ENCODE measurements at places on chromosomes 11 and 22.
A peak's percentile ranks its signal among the peaks of the same experiment; 100 is the strongest.

DNA sequence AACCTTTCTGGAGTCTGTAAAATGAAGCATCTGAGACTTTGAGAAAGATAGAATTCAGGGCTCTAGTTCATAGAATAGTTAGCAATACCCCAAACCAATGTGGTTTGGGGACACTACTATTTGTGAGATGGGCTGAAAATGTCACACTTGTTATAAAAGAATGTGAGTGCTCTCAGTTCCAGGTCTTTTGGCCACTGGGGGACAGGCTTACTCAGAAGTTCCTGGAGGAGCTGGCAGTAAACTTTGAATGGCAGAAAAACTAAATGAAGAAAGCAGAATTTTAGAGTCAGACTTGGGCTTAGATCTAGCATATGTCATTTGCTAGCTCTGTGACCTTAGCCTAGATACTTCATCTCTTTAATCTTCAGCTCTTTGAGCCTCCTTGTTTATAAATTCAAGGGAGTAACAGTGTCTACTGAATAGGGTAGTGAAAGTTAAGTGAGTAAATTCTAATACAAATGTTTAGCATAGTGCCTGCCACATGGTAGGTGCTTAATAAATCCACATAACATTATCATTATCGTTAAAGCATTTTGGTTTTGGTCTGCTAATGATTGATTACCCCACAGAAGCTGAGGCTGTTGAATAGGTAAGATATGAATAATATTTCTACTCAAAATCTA lies 3.7 kb downstream of the LYVE1 start:
- DNase-seq: no peak

GRCh38 chr11:126415128-126415527 lies 59.6 kb downstream of the ST3GAL4 start:
- DNase-seq: no peak

DNA sequence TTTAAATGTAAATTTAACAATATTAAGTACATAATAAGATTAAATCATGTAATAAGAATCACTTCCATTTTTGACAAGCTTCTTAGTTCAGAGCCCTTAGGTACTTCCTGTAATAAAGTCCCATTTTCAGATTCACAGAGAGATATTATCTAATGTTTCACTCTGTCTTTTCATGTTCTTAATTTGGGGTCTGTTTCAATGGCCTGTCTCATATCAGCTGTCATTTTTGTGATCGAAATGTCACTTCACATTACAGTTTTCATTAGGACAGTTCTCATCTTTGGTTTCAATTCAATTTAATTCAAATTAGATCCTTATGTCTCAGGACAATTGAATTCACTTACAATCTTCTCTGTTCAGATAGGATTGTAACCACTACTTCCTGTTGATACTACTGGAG lies 22.6 kb upstream of the OLFML1 start:
- no peak for DNase-seq

GRCh38 chr22:40309631-40310030 lies 36.7 kb upstream of the ADSL start:
- no peak for DNase-seq

GRCh38 chr11:85310479-85310878 lies 316.7 kb downstream of the DLG2 start:
- DNase-seq: no peak

DNA sequence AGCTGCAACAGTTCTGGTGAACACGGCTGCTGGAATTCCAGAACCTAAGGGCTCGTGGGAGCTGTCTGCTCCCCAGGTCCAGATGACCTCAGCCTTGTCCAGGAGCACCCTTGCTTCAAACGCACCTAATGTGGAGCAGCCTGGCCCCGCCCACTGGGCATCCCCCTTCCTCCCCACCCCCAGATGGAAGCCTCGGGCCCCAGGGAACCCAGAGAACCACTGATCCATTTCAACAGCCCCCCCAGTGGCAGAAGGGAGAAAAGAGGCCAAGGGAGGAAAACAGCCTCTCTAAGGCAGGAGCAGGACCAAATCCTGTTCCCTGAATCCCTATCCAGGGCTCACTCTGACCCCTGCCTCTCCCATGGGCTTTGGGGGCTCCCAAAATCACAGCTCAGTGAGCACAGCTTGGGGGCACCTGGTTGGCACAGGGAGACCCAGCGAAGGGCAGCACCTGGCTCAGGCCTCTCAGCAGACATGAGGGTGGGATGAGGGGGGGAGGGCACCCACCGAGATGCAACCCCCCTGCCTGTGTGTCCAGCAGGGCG lies 1.2 kb downstream of the CYTH4 start:
- DNase-seq: no peak

GRCh38 chr11:50298182-50298988 lies 265.7 kb downstream of the OR4C45 start:
- no peak for DNase-seq

- DNase-seq: no peak
Observed at GRCh38 chr11:69089258-69089657, 40.5 kb downstream of the TPCN2 start.

GRCh38 chr11:35160902-35161597 lies 22.1 kb downstream of the CD44 start:
- no peak for DNase-seq

GRCh38 chr22:46010207-46010867 lies 33.4 kb upstream of the WNT7B start:
- no peak for DNase-seq

GRCh38 chr11:104005234-104005855 lies 31.1 kb upstream of the DDI1 start:
- no peak for DNase-seq

DNA sequence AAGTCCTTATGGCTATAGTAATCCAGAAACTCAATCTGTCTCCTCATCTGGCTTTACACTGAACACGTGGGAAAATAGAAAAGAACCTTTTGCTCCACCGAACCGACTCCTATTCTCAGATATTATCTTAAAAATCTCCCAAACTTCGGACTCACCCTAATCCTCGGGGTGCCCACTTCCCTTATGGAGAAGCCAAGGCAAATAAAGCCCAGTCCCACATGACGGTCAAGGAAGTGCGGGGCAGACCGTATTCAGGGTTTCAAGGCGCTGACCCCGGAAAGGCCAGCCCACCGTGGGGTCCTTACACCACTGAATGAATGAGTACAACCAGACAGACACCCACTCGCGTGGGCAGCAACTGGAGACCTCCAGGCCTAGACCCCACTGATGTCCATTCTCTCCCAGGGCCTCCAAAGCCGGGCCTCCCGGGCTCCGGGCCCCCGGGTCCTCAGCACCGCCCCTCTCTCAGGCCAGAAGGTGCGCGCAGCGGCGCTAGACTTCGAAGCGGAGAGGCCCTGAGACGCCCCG lies 489 bp downstream of the NUP98 start:
- DNase-seq: no peak

- no peak for DNase-seq
Observed at GRCh38 chr22:43580271-43580750, 168.5 kb downstream of the MPPED1 start.

GRCh38 chr11:16440136-16440535 lies 83.8 kb upstream of the SOX6 start:
- DNase-seq: no peak

DNA sequence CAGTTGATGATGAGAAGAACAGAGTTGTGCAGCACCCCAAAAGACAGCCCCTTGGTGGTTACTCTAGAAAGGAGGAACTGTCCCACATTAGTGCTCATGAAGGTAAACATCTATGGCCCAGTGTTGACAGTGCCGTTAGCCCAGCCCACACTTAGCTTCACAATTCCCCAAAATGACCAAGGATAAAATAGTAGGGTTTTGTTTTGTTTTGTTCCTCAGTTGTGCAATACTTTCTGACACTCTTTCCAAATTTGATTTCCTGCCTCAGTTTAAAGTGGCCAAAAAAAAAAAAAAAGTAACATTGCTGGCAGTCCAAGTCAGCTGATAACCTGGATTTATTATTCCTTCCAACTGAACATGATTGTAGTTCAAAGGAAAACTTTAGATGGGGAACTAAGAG lies 269.4 kb downstream of the TMEM135 start:
- DNase-seq: no peak

DNA sequence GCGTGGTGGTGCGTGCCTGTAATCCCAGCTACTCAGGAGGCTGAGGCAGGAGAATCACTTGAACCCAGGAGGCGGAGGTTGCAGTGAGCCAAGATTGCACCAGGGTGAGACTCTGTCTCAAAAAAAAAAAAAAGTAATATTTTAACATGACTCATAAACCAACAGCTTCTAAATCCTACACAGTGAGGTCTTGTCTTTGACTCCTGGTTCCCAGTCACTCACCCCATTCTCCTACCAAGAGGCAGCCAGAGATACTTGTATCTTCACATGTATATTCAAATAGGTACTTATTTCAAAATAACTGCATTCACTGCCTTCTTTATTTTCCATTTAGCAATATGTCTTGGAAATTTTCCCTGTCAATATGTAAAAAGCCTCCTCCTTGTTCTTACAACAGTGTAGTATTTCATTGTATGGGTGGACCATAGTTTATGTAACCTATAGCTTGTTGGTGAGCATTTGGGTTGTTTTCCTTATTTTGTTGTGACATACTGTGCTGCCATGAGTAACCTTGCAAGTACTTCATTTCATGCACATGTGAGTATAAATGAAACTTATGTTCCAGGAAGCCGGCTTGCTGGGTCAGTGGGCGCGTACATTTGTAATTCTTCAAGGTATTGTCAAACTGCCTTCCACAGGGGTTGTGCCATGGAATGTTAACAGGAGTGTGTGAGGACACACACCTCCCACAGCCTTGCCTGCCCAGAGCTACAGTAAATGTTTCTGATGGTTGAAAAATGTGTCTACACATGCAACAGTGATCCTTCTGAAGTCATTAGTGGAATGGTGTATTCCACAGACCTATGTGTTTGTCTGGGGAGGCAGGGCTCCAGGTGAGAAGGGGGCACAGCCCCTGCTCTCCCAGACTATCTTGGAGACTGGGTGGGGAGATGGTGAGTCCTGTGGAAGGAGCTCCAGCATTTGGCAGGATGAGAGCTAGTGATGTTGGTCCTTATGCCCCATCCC lies 47.9 kb downstream of the OSBP2 start:
- DNase-seq: no peak

GRCh38 chr11:36376009-36376887 lies 80.2 kb downstream of the PRR5L start:
- peak; percentile 23 for DNase-seq

GRCh38 chr11:17989306-17989705 lies 23.5 kb downstream of the SERGEF start:
- DNase-seq: no peak

DNA sequence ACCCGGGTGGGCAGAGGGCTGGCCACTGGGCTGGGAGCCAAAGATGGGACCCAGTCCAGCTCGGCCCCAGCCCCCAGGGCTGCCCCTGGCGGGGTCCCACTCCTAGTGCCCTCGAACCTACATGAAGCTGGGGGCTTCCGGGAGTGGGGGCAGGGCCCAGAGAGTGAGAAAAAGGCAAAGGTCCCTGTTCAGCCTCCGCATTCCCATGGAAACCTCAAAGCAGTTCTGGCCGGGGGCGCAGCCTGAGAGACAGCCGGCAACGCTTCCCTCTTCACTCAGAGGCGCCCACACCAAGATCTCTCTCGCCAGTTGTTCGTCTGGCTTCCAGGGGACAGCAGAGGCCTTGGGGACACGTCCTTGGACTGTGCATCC lies 22.4 kb upstream of the ARHGAP8 start:
- no peak for DNase-seq

- no peak for DNase-seq
Observed at GRCh38 chr11:31150011-31150410, 219.5 kb downstream of the DCDC1 start.

GRCh38 chr11:63567044-63567840 lies 4.1 kb upstream of the PLAAT2 start:
- peak; percentile 62 for DNase-seq

DNA sequence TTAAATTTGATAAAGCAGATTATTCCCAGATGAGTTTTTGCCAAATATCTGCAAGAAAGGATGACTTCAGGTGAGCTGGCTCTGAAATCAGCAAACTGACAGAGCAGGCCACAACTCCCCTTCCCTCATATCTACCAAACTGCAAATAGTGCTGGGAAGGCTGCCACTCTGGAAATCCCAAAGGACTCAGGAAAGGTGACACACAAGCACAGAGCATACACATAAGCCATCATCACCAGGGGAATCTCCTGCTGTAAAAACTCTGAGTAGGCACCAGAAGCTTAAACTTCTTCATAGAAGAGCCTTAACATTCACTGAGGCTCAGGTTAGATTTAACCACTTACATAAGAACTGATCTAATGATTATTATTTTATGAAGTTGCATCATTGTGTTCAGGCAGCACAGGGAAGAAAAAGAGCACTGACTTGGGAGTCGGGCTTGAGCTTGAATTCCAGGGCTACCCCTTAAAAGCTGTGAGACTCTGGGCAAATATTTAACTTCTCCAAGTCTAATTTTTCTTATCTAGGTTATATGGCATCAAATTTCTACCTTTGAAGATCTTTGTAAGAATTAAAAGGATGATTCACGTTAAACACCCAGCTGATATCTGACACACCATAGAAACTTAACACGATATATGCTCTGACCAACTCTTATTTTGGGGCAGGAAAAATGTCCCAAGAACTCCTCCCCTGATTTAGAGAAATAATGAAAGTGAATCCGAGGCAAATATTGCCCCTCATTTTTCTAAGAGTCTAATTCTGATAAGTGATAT lies 15.0 kb downstream of the SYTL2 start:
- no peak for DNase-seq

- peak; percentile 66 for DNase-seq
Observed at GRCh38 chr22:20550851-20551744, 43.7 kb downstream of the MED15 start.

- no peak for DNase-seq
Observed at GRCh38 chr11:9574622-9575259, 1.3 kb downstream of the WEE1 start.

DNA sequence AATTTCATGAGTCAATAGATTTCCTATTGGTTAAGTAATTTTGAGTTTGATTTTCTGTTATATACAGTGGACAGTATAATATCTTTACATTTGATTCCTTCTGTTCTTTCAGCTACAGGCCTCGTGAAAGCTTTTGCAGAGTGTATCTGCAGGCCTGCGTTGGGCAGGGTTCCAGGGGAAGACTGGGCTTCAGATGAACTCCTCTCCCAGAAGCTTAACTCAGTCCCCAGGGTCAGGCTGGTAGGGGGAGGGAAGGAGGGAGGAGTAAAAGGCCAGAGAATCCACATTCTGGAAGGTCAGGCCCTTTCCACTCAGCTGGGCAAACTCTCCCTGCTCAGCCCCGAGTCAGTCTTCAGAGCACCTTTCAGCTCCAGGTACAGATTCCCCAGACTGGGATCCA lies 100.4 kb upstream of the NECTIN1 start:
- no peak for DNase-seq

- no peak for DNase-seq
Observed at GRCh38 chr11:32451808-32452207, 16.5 kb upstream of the WT1 start.

Measured in GM13977 (cell line).